ENCODE measurements at places on chromosomes 12 and 14.
A peak's percentile ranks its signal among the peaks of the same experiment; 100 is the strongest.

GRCh38 chr12:87687362-87687761 lies 341.8 kb downstream of the C12orf50 start:
- no peak for DNase-seq

DNA sequence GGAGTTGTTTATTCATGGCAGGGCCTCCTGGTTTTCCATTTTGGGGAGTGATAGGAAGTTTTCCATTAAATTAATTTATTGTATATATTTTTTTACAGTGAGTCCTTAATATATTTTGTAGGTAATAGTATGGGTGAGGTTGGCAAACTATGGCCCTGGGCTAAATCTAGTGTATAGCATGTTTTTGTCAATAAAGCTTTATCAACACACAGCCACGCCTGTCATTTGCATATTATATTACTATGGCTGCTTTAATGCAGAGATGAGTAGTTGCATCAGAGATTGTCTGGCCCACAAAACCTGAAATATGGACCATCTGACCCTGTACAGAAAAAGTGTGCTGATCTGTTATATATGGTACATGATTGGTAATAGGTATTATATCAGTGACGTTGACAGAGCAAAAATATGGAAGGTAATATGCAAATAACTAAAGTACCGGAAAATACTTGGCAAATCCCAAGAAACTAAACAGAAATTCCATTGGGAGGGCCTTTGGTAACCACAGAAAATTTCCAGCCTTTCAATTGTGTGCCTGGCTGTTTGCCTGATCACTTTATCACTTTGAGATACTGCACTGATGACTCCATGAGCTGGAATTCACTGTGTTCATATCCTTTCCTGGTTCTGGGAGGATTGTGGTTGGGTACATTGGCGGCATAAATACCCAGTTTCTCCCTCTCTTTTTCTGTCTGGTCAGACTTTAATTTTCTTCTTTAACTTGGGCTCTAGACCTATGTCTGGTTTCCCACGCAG lies 61.7 kb upstream of the RFLNA start:
- DNase-seq, result no peak

GRCh38 chr14:52069307-52070050 lies 620 bp upstream of the NID2 start:
- DNase-seq, result peak; percentile 76

- DNase-seq, result no peak
Observed at GRCh38 chr12:28178775-28179174, 11.5 kb upstream of the CCDC91 start.

- peak; percentile 74 for DNase-seq
Observed at GRCh38 chr12:110109037-110109836, 14.9 kb upstream of the IFT81 start.

- no peak for DNase-seq
Observed at GRCh38 chr12:45232756-45233372, 17.0 kb downstream of the ANO6 start.

DNA sequence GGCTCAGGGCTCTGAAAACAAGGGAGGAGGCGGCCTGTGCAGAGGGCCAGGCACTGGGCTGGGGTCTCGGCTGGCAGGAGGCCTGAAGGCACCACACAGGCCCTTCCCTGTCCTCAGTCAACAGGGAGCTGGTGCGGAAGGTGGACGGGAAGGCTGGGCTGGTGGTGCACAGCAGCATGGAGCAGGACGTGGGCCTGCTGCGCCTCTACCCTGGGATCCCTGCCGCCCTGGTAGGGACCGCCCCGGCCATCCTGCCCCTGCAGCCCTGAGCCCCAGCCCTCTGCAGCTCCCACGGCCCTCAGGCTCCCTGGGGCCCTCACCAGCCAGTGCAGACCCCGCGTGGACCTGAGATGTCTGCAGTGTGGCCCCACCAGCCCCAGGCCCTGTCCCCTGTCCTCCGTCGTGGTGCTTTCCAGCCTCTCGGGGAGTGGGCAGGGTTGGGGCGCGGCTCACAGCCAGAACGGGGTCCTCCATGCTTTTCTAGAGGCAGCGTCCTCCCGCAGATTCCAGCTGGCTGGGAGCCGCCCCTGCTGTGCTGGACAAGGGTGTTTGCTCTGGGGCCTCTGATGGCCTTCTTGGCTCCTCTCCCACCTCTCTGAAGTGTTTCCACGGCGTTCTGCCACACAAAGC lies 18.1 kb downstream of the ASPG start:
- DNase-seq, result no peak
